ENCODE measurements at places on chromosomes 7 and 10. TPM values are rescaled to one million over a fixed set of nuclear protein-coding genes. Genes with fewer than 3 reads are reported as not detected.

The MOGAT3 gene
- not detected for total RNA-seq

The NEURL1 gene
- 0.15 TPM for total RNA-seq

The HOXA5 gene
- 30.6 TPM for total RNA-seq

The SNX8 gene
- 21.5 TPM for total RNA-seq

The PAX2 gene
- not detected for total RNA-seq

The ENO4 gene
- 0.17 TPM for total RNA-seq

The MRM2 gene
- 23.2 TPM for total RNA-seq

Measured in bronchus fibroblast of lung (primary cell).